ENCODE measurements at places on chromosomes 11 and 22. TPM values are rescaled to one million over a fixed set of nuclear protein-coding genes. Genes with fewer than 3 reads are reported as not detected.

Gene IFITM2
- 132 TPM for total RNA-seq

Gene PARVA
- total RNA-seq = 19.1 TPM

DNA sequence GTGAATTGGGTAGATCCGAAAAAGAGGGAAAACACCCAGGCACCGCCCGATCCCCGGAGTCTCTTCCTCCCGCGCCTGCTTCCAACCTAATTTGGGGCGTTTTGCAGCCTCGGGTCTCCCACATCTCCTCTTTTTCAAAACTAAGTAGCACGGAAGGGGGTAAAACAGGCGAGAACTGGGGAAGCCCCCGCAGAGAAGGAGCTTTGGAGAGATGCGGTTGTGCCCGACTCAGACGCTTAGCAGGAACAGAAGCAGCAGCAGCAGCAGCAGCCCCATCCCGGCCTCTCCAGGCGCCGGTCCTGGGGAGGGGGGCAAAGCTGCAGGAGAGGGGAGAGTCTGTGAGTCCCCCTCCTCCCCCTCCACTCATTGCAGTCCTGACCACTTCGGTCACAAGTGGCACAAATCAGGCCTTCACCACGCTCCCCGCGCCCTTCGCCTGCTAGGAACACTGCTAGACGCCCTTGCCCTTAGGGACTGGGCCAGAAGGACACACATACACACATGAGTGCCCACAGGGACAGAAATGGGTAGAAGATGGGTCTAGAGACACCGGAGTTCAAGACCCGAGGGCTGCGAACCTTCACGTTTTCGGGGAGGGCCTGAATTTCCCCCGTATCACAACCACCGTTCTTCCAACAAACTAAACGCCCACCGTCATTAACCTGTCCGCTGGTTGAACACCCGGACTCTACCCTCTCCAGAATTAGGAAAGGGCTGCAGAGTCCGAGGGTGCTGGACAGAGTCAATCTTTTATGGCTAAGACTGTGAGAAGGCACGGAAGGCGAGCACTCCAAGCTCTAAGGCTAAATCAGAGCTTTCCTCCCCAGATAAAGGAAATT, 98.3 kb upstream of the HSD17B12 start:
- no peaks in the 10 kb centered on the region for H3K36me3 ChIP-seq
- H3K27me3 ChIP-seq = peaks cover 76% of the 10 kb centered on the region
- peak; percentile 14 for DNase-seq
- peaks cover 50% of the 10 kb centered on the region for H3K4me1 ChIP-seq
- H3K4me3 ChIP-seq = no peak overlapping the region

DNA sequence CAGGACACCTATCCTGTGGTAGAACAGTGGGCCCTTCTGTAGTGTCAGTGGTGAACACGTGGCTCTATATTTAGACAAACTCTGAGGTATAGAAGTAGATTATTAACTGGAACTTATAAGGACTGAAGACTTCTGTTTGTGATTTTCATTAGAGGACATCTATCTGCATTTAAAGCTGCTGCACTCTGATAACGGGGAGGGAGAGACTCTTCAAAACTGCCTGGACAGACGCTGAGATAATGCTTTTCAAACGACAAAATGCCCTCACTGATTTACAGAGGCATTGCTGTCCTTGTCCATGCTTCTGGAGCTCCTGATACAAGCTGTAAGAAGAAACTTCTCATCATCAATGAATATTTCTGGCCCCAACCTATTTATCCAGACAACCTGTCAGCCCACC, 425.2 kb downstream of the OPCML start:
- no peak overlapping the region for H3K27ac ChIP-seq
- H3K4me1 ChIP-seq = no peaks in the 10 kb centered on the region
- H3K36me3 ChIP-seq = no peaks in the 10 kb centered on the region
- H3K27me3 ChIP-seq = no peaks in the 10 kb centered on the region
- DNase-seq = no peak

Gene NAALAD2
- total RNA-seq = 28.1 TPM

Gene FOLR2
- total RNA-seq = 34.1 TPM

DNA sequence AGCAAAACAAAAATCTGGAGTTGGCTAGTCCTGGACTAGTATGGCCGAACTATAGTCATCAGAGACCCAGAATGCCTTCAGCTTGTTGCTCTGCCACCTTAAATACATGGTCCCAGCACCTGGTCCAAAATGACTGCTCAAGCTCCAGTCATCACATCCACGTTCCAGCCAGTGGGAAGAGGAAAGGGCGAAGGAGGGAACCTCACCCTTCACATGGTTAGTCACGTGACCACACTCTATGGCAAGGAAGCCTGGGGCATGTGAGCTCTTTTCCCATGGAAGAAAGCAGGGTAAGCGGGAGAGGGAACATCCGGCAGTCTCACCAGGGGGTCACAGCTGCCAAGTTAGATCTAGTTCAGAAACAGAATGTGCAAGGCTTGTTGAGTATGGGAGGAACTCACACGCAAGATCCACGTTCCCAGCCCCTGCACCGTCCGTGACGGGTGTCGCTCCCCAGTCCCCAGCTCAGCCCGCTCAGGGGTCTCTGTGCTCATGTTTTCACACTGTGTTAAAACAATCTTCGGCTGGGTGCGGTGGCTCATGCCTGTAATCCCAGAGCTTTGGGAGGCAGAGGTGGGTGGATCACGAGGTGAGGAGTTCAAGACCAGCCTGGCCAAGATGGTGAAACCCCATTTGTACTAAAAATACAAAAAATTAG, 1.9 kb upstream of the ANO9 start:
- no peak overlapping the region for H3K4me3 ChIP-seq
- H3K4me1 ChIP-seq = peaks cover 16% of the 10 kb centered on the region
- no peak for DNase-seq

- H3K27me3 ChIP-seq = no peaks in the 10 kb centered on the region
- H3K4me3 ChIP-seq = no peak overlapping the region
- no peak for DNase-seq
- no peaks in the 10 kb centered on the region for H3K36me3 ChIP-seq
- no peak overlapping the region for H3K27ac ChIP-seq
These were observed 72.6 kb downstream of the CD82 start for GRCh38 chr11:44638032-44638431.

DNA sequence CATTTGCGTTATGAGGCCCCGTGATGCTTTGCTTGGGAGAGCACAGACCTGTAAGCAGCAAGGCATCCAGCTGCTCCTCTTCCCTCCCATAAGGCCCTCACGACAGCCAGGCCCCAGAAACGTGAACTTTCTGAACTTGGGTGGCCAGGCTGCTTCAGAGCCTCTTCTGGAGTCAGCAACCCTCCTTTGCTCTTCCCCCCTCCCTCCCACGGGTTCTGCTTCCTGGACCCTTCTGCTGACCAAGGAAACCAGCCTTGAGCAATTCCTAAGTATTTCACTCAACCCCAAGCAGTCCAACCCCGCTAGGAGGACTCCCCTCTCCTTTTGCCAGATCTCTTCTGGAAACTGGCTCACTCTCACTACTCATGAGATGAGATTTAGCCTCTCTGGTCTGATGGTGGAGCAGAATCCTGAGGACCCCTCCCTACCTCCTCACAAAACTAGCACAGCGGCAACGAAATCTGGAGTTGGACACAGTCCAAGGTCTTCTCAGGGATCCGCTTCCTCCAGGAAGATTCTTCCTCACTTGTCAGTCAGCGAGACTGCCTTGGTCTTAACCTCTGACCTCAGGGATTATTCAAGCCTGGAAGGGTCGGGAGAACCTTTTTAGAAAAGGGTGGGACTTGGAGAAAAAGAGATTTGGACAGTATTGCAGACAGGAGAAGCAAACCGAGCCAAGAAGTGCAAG, 86.2 kb downstream of the UBASH3B start:
- H3K4me3 ChIP-seq = no peak overlapping the region
- H3K36me3 ChIP-seq = no peaks in the 10 kb centered on the region
- DNase-seq = no peak
- no peaks in the 10 kb centered on the region for H3K27me3 ChIP-seq
- peak overlapping the region; percentile 30 for H3K27ac ChIP-seq

GRCh38 chr22:20551805-20552442, 44.5 kb downstream of the MED15 start:
- peak overlapping the region; percentile 89 for H3K27ac ChIP-seq
- no peaks in the 10 kb centered on the region for H3K27me3 ChIP-seq
- peaks cover 44% of the 10 kb centered on the region for H3K4me1 ChIP-seq
- no peak overlapping the region for H3K4me3 ChIP-seq
- H3K36me3 ChIP-seq = peaks cover 58% of the 10 kb centered on the region

DNA sequence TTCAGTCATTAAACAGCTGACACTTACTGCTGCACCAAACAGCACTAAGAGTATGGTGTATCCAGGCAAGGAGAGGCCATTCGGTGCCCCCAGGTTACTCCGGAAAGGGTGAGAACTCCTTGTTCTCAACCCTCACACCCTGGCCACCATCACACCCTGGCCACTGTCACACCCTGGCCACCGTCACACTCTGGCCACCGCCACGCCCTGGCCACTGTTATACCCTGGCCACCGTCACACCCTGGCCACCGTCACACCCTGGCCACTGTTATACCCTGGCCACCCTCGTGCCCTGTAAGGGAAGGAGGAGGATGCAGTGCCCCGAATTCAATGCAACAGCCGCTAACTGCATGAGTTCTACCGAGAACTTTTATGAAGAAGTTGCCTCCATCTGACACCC, 644.4 kb downstream of the TBC1D22A start:
- H3K36me3 ChIP-seq = no peaks in the 10 kb centered on the region
- H3K4me1 ChIP-seq = peaks cover 9% of the 10 kb centered on the region
- no peak overlapping the region for H3K27ac ChIP-seq
- H3K27me3 ChIP-seq = peaks cover 2% of the 10 kb centered on the region

- peaks cover 43% of the 10 kb centered on the region for H3K36me3 ChIP-seq
- no peak overlapping the region for H3K4me3 ChIP-seq
- H3K4me1 ChIP-seq = no peaks in the 10 kb centered on the region
These were observed 60.8 kb upstream of the ADSL start for GRCh38 chr22:40285513-40285912.

Gene POU2AF2
- total RNA-seq = not detected

Gene HBB
- total RNA-seq = 2,002 TPM

DNA sequence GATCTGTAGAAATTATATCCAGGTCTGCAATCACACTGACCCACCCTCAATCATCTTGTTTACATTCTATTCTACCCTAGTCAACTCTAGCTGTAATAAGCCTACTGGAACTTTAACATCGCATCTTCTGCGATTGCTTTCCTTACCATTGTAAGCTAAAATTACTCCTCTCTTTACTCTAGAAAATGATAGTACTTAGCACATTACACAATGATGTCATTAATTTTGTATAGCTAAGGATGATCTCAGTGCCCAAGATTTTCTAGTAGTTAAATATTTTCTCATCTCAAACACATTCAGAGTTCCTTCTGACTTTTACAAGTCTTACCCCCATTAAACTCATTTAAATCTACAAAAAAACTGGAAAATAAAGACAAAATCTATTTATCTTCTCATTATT, 39.6 kb upstream of the CTSC start:
- no peaks in the 10 kb centered on the region for H3K27me3 ChIP-seq
- no peaks in the 10 kb centered on the region for H3K4me1 ChIP-seq
- no peak overlapping the region for H3K4me3 ChIP-seq
- H3K27ac ChIP-seq = no peak overlapping the region
- H3K36me3 ChIP-seq = no peaks in the 10 kb centered on the region
- no peak for DNase-seq

DNA sequence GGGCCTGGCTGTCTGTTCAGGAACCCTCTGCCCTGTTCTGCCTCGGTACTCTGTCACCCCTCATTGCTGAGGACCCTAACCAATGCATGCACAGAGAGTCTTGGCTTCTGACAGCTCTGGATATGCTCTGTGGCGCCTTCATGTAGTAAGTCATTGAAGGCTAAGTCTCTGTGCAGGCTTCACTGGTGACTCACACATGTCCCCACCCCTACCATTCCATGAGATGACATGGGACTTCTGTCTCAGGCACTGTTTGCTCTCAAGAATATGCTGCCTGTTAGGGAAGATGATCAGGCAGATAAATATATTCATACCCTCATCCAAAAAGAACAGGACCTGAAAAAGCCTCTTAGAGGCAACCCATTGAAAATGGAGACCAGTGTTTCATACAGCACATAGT, 43.6 kb upstream of the HORMAD2 start:
- peaks cover 8% of the 10 kb centered on the region for H3K36me3 ChIP-seq
- peaks cover 27% of the 10 kb centered on the region for H3K4me1 ChIP-seq
- H3K4me3 ChIP-seq = no peak overlapping the region
- no peaks in the 10 kb centered on the region for H3K27me3 ChIP-seq
- no peak for DNase-seq

Gene CALCA
- total RNA-seq = 2.5 TPM

- no peaks in the 10 kb centered on the region for H3K27me3 ChIP-seq
- peaks cover 16% of the 10 kb centered on the region for H3K4me1 ChIP-seq
- H3K4me3 ChIP-seq = no peak overlapping the region
These were observed 78.3 kb downstream of the TRMU start for GRCh38 chr22:46413725-46414379.

Gene TRIM51
- not detected for total RNA-seq

Gene FAM89B
- 7.0 TPM for total RNA-seq

- DNase-seq = no peak
- H3K36me3 ChIP-seq = no peaks in the 10 kb centered on the region
- H3K4me1 ChIP-seq = no peaks in the 10 kb centered on the region
- no peaks in the 10 kb centered on the region for H3K27me3 ChIP-seq
- H3K4me3 ChIP-seq = no peak overlapping the region
These were observed 332.2 kb downstream of the AASDHPPT start for GRCh38 chr11:106409671-106410070.

Gene SNX32
- total RNA-seq = 4.0 TPM

- H3K27ac ChIP-seq = no peak overlapping the region
- no peaks in the 10 kb centered on the region for H3K27me3 ChIP-seq
- H3K4me3 ChIP-seq = no peak overlapping the region
- no peaks in the 10 kb centered on the region for H3K36me3 ChIP-seq
These were observed 20.1 kb upstream of the PANX2 start for GRCh38 chr22:50150161-50151129.

Gene FOSL1
- 0.20 TPM for total RNA-seq

GRCh38 chr11:1656061-1656441, 26.5 kb downstream of the KRTAP5-5 start:
- peaks cover 33% of the 10 kb centered on the region for H3K4me1 ChIP-seq
- H3K4me3 ChIP-seq = no peak overlapping the region
- H3K36me3 ChIP-seq = no peaks in the 10 kb centered on the region

Data from spinal cord (tissue), 10 donors.